Mammary epithelial cell (primary cell): ENCODE measurements at places on chromosomes 6 and 20. TPM values are rescaled to one million over a fixed set of nuclear protein-coding genes. Genes with fewer than 3 reads are reported as not detected.

The FAM83D gene
- total RNA-seq = 7.0 and 29.9 TPM in 2 replicates

The PMEPA1 gene
- 108 TPM for total RNA-seq

The HUS1B gene
- 1.5 TPM for total RNA-seq

The OR2J3 gene
- not detected in 2 replicates for total RNA-seq

The KIFC1 gene
- total RNA-seq = 7.0 and 36.7 TPM in 2 replicates

The SLC17A2 gene
- total RNA-seq = not detected

The OPRL1 gene
- 0.11 and 0.38 TPM in 2 replicates for total RNA-seq

The FLRT3 gene
- total RNA-seq = 194 TPM

The GNMT gene
- 0.17 TPM for total RNA-seq

The KCNB1 gene
- total RNA-seq = not detected in 2 replicates

The C2 gene
- 0.45 and 0.56 TPM in 2 replicates for total RNA-seq

The RCAN2 gene
- 2.7 TPM for total RNA-seq

The MYB gene
- 0.40 TPM in 1 of 2 replicates, not detected in the other for total RNA-seq

The KIF25 gene
- not detected for total RNA-seq

The NHLRC1 gene
- total RNA-seq = 2.0 and 2.1 TPM in 2 replicates

The TMC2 gene
- total RNA-seq = not detected in 2 replicates

The MEI4 gene
- total RNA-seq = not detected

The RAB44 gene
- total RNA-seq = 0.16 TPM in 1 of 2 replicates, not detected in the other

The BPI gene
- not detected in 2 replicates for total RNA-seq

The BANF2 gene
- not detected for total RNA-seq

The FAM210B gene
- 125 TPM for total RNA-seq

The WFDC12 gene
- not detected for total RNA-seq

The CASS4 gene
- total RNA-seq = not detected in 2 replicates

The HIVEP1 gene
- 28.5 TPM for total RNA-seq

The CYP24A1 gene
- 0.13 and 1.3 TPM in 2 replicates for total RNA-seq

The MATN4 gene
- total RNA-seq = 0.24 TPM in 1 of 2 replicates, not detected in the other

The HLA-DRB1 gene
- total RNA-seq = 0.83 TPM

The SNAP91 gene
- total RNA-seq = not detected in 2 replicates
